ENCODE measurements at places on chromosomes 13 and 19.

- no peak for DNase-seq
These were observed 48.3 kb upstream of the INTS6 start for GRCh38 chr13:51501096-51501495.

DNA sequence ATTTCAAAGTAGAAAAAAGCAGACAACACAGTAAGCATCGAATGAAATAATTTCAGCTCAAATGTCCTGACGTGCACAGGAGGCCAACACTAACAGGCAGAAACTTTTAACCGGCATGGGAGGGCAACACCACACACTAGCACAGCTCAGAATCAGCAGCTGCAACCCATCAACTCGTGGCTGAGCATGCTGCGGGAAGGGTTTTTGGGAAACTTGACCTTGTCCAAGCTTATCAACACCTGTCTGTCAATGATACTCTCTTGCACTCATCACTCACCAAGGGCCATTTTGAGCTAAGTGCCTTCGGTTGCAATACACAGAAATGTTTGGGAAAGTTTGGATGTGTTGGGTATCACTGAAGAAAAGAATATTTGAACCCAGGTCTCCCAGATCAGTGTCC lies 483.7 kb downstream of the TSHZ3 start:
- no peak for DNase-seq

- no peak for DNase-seq
These were observed 10.9 kb upstream of the MEIS3 start for GRCh38 chr19:47430041-47430802.

DNA sequence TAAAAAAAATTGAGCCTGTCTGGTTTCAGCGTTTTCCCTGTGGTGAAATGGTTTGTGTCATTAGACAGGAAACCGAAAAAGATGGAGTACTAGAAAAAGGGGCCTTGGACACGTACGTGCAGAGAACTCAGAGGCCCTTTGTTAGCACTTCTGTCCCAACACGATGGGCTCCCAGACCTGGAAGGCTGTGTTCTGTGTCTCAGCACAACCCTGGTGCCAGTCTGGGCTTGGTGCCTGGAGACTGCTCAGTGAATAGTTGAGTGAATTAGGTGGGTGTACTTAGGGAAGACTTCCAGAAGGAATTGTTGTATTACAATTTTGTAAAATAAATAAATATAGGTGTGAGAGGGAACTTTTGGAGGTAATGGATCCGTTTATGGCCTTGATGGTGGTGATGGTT lies 8.7 kb downstream of the ZNF71 start:
- DNase-seq: no peak

DNA sequence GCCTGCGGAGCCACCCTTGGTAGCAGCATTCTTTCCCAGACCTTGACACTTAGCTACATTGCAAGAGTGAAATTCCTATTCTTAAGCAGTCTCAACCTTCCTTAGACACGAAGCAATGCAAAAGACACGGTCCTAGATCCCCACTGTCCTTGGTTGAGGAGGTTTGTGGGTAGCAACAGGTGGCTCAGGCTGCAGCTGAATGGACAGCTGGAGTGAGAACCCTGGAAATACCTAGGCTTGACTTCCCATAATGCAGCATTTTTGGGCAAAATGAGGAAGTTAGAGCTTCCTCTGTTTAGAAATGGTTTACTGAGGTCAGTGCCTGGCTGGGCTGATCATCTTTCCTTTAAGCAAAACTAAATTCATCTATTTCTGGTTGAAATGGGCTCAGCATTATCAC lies 296.6 kb downstream of the RFC3 start:
- DNase-seq: no peak

DNA sequence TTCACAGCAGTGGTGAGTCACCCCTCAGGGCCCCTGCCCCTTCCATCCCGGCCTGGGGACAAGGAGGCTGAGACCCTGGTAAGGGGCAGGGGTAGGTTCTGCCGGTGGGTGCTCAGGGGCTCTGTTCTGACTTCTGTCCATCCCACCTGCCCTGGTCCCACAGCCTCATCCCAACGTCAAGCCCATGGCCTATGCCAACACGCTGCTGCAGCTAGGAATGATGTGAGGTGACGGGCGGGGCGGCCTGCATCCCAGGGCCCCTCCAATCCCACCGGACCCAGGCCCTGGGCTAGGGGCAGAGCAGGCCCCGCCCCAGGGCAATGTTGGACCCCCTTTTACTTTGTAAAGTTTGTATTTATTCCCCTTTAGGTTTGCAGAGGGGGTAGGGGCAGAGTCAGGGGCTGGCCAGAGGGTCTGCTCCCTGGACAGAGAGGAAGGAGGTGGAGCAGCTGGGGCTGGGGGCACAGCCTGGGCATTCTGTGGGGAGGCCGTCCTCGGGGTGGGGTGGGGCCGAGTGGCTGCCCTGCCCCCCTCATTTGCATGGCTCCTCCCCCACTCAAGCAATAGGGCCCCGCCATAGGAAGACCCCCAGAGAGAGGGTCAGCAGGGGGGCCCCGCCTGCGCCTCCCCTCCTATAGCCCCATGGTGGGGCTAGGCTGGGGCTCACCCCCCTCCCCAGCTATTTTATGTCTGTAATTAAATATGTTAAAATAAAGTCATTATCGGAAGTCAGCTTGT lies 23.1 kb downstream of the CCDC8 start:
- no peak for DNase-seq

DNA sequence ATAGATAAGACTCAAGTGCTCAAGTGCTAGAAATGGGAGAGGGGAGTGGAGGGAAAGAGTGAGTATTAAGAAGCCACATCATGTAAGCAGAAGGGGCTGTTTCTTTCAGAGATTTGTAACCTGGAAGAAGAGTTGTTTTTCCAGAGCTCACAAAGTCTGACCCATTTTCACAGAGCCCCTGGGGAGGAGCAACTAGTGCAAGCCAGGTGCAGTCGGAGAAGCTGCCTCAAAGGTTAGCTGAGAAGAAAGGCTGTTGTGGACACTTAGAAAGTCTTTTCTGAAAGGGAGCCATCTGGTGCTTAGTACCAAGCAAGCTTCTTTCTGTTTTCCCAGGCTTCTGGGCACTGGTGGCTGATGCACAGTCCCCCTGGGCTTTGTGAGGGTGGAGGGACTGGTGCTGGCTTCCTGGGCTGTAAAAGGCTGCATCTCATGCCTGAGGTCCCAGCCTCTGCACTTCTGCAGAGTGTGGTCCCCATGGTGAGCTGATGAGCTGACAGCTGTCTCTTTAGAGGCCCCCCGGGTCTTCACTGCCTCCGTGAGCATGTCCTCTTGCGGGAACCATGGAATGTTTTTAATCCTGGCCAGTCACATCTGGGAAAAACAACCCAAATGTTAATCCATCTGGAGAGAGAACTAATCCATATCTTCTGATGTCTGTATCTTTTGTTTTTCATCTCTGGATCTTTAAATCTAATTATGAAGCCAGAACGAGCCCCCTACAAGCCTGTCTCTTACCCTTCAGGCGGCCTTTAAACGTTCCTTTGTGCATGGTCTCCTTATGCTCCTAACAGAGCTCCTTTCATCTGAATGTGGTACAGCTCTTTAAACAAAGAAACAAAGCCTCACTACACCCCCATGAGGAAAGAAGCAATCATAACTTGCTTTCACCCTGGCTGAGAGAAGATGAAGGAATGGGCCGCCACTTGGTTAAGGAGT lies 40.2 kb downstream of the OLFM4 start:
- no peak for DNase-seq

DNA sequence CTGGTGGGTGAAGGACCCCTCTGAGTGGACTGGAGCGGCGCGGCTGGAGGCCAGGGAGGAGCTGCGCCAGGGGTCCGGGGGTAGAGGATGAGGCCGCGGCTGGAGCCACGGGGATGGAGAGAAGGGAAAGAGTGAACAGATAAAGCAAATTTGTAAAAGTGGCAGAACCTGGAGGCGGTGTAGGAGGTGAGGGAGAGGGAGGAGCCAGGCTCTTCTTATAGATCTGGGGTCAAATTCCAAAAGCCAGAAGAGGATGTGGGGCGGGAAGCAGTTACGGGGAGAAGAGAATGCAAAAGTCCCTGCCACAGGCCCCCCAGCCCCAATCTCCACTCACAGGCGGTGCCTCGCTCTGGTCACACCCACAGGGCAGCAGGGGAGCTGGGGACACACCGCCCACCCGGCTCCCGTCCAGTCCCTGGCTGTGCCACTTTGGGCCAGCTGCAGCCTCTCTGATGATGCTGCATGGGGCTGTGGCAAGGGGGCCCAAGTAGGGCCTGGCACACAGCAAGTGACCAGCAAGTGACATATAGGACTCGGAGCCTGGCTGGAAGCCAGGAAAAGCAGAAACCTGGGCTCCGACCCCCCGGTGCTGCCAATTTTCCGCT lies 11.1 kb downstream of the LRRC4B start:
- DNase-seq: no peak

DNA sequence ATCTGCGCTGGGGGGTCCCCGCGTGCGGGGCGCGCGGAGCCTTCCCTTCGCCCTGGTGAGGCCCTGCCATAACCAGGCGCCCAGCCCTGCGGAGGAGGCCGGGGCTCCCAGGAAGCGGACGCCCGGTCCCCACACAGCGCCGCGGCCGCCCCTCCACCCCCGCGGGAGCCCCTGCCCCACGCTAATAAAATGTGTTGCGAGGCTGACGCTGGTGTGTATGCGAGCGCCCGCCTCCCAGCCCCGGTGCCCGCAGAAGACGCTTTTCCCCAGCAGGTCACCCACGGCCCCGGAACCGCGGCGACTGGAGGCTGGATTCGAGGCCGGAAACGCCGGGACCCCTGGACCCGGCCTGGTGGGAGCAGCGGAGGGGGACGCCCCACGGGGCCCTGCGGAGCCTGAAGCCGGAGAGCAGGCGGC lies 12.1 kb upstream of the CDC34 start:
- DNase-seq: no peak

DNA sequence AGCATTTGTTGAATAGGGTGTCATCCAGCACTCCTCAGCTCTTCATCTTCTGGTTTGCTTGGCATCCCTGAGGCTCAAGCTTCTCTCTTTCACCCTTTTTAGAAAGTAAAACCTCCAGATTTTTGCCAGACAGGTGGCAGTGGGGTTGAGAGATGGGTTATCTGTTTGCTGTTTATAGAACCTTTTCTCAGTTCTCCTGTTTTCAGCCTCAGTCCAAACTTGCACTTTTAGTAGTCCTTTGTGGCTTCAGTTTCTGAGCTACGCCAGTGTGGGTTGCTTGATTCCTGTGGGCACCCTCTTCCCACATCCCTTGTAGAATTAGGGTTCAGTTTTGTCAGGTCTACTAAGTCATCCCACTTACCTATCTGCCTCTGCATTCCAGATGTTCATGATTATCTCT lies 147.9 kb downstream of the PAN3 start:
- no peak for DNase-seq

GRCh38 chr13:109393045-109393444 lies 393.3 kb downstream of the IRS2 start:
- DNase-seq: no peak

GRCh38 chr13:41268764-41269163 lies 5.4 kb upstream of the MTRF1 start:
- DNase-seq: no peak

DNA sequence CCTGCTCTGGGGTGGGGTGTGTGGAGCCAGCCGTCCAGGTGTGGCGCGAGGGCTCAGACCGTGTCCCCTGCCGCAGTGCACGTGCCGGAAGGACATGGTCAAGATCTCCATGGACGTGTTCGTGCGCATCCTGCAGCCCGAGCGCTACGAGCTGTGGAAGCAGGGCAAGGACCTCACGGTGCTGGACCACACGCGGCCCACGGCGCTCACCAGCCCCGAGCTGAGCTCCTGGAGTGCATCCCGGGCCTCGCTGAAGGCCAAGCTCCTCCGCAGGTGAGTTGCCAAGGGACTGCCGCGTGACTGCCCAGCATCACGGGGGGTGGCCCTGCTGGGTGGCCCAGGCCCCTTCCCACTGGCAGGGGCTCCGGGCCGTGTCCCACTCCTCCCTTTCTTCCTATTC lies 141.6 kb downstream of the KDM4B start:
- DNase-seq: no peak

- DNase-seq: no peak
These were observed 5.9 kb downstream of the BRME1 start for GRCh38 chr19:13899912-13900584.

GRCh38 chr13:113565526-113566226 lies 18.9 kb upstream of the TFDP1 start:
- no peak for DNase-seq

DNA sequence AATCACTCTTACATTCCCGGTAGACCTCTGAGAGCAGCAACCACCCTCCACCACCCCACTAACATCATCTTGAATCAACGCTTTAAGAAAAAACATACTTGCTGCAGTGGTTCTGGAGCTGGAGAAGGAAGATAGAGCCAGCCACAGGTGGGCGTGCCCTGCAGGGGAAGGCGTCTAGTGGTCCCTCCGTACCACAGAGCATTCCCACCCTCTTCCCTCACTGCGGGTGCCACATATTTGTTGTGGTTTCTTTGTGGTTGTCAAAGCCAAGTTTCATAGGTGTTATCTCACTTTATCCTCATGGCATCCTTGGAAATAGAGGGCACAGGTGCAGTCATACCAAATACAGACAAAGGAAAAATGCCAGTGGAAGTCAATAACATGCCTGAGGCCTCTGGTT lies 22.2 kb downstream of the COL4A2 start:
- no peak for DNase-seq

GRCh38 chr13:85799097-85799582 lies at the start of gene SLITRK6:
TSS of gene SLITRK6 (minus strand) at chr13:85799419. CDS start at chr13:85796508, 2,911 bp downstream.
- no peak for DNase-seq
